Fibroblast of pulmonary artery (primary cell): ENCODE measurements at places on chromosomes 5 and 9.

- no peak for DNase-seq
These were observed 90.1 kb downstream of the LMNB1 start for GRCh38 chr5:126866851-126867636.

DNA sequence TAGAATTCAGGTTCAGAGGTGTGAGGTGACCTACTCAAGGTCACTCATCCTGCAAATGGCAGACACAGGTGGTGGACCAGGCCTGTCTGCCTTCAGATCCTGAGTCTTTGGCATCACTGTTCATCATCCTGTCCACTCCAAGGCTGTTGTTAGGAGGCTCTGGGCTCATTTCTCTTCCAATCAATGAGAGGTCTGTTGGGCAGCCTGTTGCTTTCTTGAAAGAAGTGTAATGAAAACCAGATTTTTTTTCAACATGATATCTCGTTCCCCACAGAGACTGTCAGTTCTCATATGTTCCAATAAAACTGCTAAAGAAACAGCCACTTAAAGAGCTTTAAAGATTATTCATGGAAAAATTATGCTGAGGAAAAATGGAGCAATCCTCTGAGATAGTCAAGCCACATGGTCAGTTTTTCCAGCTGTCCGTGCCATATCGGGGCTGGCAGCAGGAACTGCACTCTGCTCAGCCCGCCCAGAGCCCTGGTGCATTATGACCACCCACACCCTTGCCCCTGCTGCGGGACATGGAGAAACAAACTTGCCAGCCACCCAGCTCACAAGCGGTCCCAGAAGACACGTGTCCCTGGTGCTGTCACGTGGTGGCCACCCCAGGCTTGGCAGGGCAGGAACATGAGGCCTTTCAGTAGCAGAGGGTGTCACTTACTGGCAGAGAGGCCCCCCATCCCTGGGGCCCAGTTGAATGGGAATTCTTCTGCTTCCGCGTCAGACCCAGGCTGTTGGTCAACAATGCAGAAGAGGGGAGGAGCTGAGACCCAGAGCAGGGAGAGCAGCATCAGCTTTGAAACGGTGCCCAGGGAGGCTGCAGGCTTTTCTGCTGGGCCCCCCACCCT, 63.7 kb upstream of the ANGPTL2 start:
- peak; percentile 99 for DNase-seq

- DNase-seq: no peak
These were observed 132.1 kb downstream of the PCSK1 start for GRCh38 chr5:96300976-96301375.

GRCh38 chr5:140996060-140996459, 29.8 kb downstream of the PCDHAC2 start:
- DNase-seq: peak; percentile 8

GRCh38 chr9:93107825-93108161, 11.8 kb downstream of the CARD19 start:
- no peak for DNase-seq

DNA sequence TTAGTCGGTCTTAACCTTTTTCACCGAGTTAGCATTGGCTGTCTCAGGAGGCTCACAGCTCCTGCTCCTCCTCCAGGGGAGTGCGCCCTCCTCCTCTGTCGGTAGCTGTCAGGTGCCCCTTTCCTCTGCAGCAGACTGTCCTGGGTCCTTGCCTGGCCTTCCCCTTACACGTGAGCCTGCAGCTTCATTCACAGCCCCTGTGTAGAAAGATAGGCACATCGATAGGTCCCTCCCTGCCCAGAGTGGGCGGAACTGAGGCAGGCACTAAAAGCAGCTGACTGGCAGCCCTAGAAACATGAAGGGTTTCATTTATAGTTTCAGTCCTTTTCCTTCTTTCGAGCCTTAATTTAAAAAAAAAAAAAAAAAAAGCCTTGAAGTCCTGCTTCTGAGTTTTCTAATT, 17.2 kb downstream of the TENT4A start:
- DNase-seq: no peak

- DNase-seq: no peak
These were observed 26.9 kb upstream of the ANXA6 start for GRCh38 chr5:151184316-151185042.
